ENCODE measurements at places on chromosomes 6 and 20. TPM values are rescaled to one million over a fixed set of nuclear protein-coding genes. Genes with fewer than 3 reads are reported as not detected.

Gene GRM1
- total RNA-seq: 0.57 TPM

Gene MCHR2
- not detected for total RNA-seq

Gene WFDC5
- not detected for total RNA-seq

Gene C6orf52
- 4.1 TPM for total RNA-seq

Gene EXOC2
- 35.0 TPM for total RNA-seq

GRCh38 chr6:128138694-128139093, 237.8 kb upstream of the THEMIS start:
- no peak for DNase-seq

DNA sequence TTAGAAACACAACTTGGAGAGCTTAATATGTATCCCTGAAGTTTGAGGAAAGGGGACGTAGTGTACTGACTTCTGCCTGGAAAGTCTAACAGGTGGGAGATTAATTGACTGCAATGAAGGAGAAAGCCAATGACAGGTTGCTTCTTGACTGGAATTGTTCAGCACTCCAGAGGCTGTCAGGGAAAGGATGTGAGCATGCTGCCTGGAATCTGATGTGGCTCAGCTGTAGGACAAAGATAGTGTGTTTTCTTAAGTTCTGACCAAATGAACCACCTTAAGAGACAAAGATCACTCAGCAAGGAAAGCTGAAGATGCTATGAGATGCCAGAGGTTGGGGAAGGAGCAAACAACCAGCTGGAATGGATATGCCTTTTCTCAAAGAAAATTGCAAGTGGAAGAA, 185.8 kb downstream of the PHF3 start:
- no peak for DNase-seq

DNA sequence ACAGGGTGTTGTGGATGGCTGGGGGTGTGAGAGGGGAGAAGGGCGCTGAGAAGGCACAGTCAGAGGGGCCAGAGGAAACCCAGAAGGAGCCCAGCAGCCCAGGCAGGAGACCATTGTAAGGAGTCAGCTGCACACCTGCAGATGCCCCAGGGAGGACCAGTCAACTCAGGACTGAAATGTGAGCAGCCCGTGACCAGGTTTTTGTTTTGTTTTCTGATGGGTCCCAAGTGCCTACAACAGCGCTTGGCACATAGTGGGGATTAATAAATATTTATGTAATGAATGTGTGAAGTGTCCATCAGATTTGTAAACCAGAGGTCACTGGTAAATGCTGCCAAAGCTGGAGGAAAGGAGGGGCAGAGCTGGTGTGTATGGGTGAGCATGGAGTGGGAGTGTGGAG, 30.2 kb downstream of the TRAM2 start:
- DNase-seq: no peak

DNA sequence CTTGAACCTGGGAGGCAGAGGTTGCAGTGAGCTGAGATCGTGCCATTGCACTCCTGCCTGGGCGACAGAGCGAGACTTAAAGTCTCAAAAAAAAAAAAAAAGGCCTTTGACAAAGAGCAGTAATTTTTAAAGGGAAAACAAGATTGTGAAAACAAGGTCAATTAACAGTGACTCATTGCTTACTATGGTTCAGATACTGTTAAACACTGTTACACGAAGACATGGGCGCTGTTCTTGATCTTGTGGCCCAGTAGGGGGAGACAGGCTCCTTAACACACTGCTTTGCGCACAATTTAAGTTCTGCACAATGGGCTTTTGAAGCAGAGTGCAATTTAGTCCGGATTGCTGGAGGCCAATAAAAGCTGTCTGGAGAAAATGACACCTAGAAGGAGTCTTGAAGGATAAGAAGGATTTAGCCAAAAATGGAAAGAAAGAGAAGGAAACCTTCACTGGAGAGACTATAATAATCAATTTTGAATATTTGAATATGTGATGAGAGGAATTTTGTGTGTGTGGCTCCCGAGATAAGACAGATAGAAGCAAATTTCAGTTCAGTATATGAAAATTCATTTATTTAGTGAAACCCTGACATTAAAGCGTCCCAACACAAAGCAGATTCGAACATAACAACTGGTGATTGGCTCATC, 6.0 kb upstream of the LATS1 start:
- no peak for DNase-seq

Gene SNAP25
- total RNA-seq: 0.29 TPM

- DNase-seq: no peak
Measured at GRCh38 chr6:141439513-141439912, 693.2 kb upstream of the GJE1 start.

Gene LRRC73
- 0.64 TPM for total RNA-seq

DNA sequence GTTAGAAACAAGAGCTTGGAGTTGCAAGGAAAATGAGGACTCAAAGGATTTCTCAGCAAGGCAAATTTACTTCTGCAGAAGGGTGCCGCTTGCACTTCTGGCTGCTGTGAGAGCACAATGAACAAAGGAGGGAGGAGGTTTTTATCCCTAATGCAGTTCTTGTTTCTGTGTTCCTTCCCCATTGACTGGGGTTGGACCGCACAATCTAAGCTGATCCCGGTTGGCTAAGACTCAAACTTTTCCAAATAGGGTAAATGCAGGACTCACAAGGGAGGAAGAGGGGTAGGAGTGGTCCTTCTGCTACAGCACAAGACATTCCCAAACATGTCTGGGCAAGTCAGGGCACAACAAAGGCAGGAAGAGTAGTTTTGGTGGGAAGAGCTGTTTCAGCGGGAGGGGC, 249.6 kb upstream of the MOCS1 start:
- DNase-seq: peak; percentile 77

Gene TNXB
- total RNA-seq: 3.8 TPM

DNA sequence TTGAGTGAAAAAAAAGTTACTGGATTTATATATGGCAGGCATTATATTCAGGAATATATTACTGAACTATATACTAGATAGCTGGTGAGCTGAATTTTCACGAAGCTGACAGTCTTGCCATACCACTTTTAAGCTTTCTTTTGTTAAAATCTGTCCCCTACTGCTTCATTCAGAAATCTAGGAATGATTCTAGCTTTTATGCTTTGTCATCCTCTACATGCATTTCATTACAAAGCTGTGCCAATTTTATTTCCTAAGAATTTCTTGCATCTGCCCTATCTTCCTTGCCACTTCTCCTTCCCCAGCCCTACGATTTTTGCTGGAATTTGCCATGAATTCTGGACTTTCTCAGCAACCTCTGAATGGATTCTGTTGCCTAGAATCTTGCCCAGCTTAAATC, 158.5 kb upstream of the ADGRB3 start:
- DNase-seq: no peak

DNA sequence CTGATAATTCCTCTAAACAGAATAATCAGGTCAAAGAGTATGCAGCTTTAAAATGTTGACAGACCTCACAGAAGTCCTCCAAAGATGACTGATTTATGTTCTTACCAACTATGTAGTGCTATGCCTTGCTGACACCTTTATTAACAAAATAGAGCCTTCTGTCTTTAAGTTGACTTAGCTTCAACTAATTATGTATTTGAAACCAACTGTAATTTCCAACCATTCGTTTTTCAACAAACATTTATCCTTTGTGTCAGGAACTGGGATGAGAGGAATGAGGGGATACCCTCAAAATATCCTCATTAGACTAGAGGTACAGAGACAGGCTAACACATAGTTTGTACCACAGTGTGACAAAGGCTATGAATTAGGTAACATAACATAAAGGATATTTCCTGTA, 186.2 kb upstream of the ZNF217 start:
- DNase-seq: no peak

DNA sequence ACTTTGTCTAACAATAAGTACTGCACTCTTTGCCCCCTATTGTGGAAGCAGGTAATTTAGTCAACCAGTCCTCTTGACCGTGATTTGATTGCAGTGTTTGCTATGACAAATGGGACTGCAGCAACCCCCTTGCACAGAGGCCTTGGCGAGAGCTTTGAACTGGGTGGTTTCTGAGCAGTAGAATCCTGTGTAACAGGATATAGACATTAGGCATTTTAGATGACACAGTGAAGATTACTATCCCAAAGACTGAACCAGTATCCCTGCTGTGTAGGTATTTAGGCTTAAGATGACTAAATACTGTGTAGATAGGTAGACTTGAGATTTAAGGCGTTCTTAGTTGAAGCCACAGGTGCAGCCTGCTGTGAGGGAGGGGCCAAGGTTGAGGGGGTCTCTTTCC, 9.9 kb downstream of the DNMT3B start:
- no peak for DNase-seq

GRCh38 chr6:84428300-84428907, 201.0 kb upstream of the CEP162 start:
- peak; percentile 87 for DNase-seq

DNA sequence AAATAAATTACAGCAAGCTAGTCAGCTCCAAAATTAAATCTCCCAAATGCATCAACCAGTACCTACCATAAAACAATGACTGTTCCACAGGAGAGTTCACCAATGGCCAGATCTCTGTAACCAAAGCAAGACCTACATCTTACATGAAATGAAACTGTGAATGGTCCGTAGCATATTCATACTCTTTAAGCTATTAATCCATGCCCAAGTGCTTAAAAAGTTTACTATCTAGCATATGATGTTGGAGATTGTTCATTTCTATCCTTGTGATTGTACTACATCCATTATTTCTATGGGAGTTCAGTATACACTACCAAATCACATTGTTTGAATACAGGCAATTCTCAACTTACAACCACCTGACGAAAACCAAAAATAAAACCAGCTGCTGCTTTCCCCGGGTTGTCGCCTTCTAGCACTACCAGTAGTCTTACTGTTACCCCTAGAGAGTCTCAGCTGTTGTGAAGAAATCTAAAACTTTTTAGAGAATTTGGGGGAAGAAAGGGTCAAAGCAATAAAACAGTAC, 38.0 kb downstream of the HIVEP2 start:
- no peak for DNase-seq

DNA sequence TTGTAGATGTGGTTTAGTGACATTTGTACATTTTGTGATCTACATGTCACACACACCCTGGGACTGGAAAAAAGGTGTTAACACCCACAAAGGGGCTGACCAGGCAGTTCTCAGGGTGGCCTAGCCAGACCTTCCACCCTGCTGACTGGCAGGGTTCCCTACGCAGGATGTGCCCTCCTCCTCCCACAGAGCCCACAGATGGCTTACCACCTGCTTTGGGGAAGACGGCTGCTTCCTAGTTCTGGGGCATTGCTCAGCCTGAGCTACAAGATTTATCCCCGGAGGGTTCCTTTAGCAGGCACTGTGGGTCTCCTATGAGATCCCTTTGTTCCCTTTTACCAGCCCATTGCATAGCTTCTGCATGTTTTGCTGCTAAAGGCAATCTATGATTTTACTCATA, 35.1 kb downstream of the SNAP25 start:
- DNase-seq: no peak

GRCh38 chr6:52136055-52136454, 48.6 kb upstream of the PKHD1 start:
- no peak for DNase-seq

DNA sequence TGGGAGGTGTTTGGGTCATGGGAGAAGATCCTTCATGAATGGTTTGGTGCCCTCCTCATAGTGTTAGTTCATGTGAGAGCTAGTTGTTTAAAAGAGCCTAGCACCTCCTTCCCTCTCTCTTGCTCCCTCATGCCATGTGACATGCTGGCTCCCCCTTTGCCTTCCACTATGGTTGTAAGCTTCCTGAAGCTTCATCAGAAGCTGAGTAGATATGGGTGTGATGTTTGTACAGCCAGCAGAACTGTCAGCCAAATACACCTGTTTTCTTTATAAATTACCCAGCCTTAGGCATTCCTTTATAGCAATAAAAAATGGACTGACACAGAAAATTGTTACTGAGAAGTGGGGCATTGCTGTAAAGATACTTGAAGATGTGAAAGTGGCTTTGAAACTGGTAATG, 731.1 kb upstream of the FLRT3 start:
- no peak for DNase-seq

- no peak for DNase-seq
Measured at GRCh38 chr20:37299718-37300528, 10.5 kb downstream of the MANBAL start.

DNA sequence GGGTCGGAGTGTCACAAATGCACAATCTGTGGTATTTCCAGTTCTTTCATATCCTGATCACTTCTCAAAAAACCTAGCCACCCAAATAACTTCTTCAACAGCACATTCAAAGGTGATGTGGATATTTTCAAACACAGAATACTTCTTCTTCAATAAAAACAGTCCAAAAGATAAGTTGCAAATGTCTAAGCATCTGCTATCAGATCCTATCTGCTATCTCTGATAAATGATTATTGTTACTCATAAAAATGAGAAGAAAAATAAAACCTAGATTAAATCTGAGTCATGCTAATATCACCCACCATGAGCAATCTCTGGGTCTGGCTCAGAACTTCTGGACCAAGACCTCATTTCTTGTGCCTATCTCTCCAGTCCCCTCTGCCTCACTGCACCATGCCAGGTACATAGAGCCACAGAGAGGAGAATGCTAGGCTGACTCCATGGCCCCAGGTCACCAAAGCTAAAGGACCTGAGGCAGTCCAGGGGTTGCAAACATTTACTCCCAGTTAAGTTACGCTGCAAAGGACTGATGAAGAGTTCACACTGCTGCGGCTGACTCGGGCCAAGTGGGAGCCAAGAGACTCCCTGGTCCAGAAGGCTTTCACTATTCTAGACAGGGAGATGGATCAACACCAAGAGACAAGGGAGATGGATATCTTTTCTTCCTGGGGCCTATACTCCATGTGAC, 101.4 kb downstream of the KIF13A start:
- no peak for DNase-seq

Gene MYB
- 1.5 TPM for total RNA-seq

DNA sequence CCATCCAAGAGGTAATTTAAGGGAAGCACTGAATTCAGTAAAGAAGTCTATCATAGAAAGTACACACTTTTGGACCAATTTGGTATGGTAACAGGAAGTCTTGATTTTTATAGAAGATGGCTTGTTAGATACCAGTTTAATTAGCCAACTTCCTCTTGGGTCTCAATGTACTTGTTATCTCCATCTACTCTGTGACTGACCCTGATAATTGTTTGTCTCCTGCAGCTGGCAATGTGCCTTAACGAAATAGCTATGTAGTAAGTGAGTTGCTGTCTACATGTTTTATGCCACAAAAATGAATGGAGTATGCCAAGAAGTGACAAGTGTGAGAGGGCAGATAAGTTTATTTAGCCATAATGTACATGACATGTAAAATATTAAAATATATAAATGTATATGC, 410.5 kb upstream of the MAN1A1 start:
- no peak for DNase-seq
